ENCODE measurements at places on chromosomes 7 and 10.

- H3K4me3 ChIP-seq, result peak overlapping the region; percentile 78
- peaks cover 67% of the 10 kb centered on the region for H3K4me1 ChIP-seq
- DNase-seq, result no peak
These were observed 38.6 kb downstream of the ZNRF2 start for GRCh38 chr7:30323006-30323355.

- no peaks in the 10 kb centered on the region for H3K36me3 ChIP-seq
- no peak for DNase-seq
- no peaks in the 10 kb centered on the region for H3K4me1 ChIP-seq
- H3K27ac ChIP-seq, result no peak overlapping the region
These were observed 110.9 kb downstream of the WDR11 start for GRCh38 chr10:120961795-120962755.

GRCh38 chr10:111113961-111114757 lies 37.3 kb downstream of the ADRA2A start:
- no peak overlapping the region for H3K4me3 ChIP-seq
- peaks cover 7% of the 10 kb centered on the region for H3K4me1 ChIP-seq
- no peak for DNase-seq
- no peak overlapping the region for H3K27ac ChIP-seq
- H3K36me3 ChIP-seq, result no peaks in the 10 kb centered on the region

DNA sequence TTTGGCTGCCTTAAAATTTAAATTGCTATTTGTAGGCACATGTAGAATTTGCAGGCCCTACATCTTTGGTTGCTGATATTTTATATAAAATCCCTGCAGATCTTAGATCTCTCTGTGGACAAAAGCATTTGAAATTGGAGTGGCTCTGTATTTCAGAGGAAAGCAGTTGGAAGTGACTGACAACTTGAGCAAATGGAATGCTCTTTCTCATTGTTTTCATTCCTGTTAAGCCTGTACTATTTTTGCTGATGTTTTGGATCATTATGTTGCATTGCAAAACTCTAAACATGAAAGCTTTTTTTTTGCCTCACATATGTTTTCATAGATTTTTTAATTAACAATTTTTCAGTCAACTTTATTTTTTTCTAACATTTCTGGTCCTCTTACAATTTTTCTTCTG lies 251.2 kb upstream of the MDFIC start:
- no peak overlapping the region for H3K4me3 ChIP-seq
- no peak overlapping the region for H3K27ac ChIP-seq
- H3K4me1 ChIP-seq, result no peaks in the 10 kb centered on the region
- no peaks in the 10 kb centered on the region for H3K36me3 ChIP-seq
- no peaks in the 10 kb centered on the region for H3K27me3 ChIP-seq

DNA sequence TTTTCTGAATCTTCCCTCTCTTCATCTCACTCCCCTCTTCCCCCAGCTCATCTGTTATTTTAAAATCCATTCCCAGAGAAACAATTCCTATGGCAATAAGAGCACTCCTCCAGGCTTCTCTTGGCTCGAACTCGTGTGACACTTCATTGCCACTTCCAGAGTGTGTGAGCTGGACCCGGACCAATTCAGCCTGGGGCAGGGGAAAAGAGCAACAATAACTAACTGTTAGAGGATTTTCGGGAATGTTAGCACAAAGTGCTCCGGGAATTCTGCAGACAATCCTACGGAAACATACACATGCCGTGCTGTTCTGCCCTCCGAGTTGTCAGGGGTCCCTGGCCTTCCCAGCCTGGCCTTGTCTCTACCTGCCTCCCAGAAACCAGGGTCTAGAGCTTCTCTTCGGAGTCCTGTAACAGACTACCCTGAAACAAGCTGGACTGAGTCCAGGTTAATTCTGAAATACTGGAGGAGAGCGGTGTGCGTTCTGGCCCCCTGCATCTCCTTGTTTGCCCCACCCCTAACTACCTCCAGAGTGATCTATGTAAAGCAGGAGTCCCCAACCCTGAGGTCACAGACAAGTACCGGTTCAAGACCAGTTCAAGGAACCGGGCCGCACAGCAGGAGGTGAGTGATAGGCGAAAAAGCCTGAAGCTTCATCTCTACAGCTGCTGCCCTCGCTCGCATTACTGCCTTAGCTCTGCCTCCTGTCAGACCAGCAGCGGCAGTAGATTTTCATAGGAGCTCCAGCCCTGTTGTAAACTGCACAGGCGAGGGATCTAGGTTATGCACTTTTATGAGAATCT lies 11.3 kb downstream of the COL26A1 start:
- peaks cover 6% of the 10 kb centered on the region for H3K4me1 ChIP-seq
- DNase-seq, result no peak
- H3K27ac ChIP-seq, result no peak overlapping the region
- H3K27me3 ChIP-seq, result peaks cover 12% of the 10 kb centered on the region
- H3K36me3 ChIP-seq, result no peaks in the 10 kb centered on the region

- H3K36me3 ChIP-seq, result no peaks in the 10 kb centered on the region
- no peak overlapping the region for H3K4me3 ChIP-seq
- DNase-seq, result no peak
- H3K27me3 ChIP-seq, result no peaks in the 10 kb centered on the region
These were observed 229.5 kb downstream of the GATA3 start for GRCh38 chr10:8283986-8284385.

DNA sequence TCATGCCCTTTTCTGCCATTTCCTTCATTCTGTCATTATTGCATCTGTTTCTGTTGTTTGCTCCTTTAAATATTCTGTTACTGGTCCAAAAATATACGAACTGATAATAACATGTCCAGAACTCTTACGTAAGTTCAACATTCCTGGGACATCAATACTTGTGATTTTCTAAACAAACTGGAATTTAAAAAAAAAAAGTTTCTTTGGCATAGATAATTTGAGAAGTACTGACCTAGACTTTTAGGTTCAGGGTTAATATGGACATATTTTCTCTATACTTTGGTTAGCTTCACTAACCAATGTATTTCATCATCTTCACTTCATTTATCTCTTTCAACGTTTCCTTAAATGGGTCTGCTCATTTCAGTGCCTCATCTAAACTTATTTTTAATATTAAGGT lies 147.3 kb downstream of the JMJD1C start:
- H3K27ac ChIP-seq, result no peak overlapping the region
- no peaks in the 10 kb centered on the region for H3K27me3 ChIP-seq
- no peaks in the 10 kb centered on the region for H3K4me1 ChIP-seq
- DNase-seq, result no peak

DNA sequence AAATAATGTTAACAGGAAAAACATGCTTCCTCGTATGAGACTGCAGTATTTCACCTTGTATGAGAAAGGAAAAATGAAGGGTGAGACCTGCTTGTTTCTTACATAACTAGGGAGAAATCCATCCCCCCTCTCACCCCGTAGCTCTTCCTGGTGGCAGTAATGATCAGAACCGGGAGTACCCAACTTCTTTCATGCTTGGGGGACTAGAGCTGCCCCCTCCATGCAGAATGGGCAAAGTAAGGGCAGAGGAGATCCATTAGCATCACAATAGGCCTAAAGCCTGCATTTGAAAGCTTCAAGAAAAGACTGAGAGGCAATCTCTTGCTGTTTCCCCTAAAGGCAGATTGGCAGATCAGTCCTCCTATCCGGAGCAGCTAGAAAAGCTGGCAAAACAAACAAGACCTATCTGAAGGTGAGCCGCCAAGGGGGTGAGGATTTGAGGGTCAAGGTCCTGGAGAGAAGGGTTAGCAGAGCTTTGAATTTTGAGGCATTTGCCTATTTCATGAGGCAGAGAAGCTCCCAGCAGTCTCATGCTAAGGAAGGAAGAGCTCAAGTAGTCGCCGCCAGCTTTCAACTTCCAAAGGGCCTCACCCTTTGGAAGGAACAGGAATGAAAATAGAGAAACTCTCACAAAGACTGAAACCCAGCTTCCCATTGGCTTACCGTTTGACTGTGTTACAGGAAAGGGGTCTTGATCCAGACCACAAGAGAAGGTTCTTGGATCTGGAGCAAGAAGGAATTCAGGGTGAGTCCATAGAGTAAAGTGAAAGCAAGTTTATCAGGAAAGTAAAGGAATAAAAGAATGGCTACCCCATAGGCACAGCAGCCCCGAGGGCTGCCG lies 36.2 kb downstream of the BAG3 start:
- no peak for DNase-seq
- no peaks in the 10 kb centered on the region for H3K27me3 ChIP-seq
- no peaks in the 10 kb centered on the region for H3K36me3 ChIP-seq
- peaks cover 17% of the 10 kb centered on the region for H3K4me1 ChIP-seq
- no peak overlapping the region for H3K27ac ChIP-seq

- no peaks in the 10 kb centered on the region for H3K4me1 ChIP-seq
- H3K27me3 ChIP-seq, result peaks cover 4% of the 10 kb centered on the region
- no peaks in the 10 kb centered on the region for H3K36me3 ChIP-seq
- DNase-seq, result no peak
These were observed 45.8 kb upstream of the SKAP2 start for GRCh38 chr7:26910221-26910620.

- DNase-seq, result no peak
- H3K27me3 ChIP-seq, result no peaks in the 10 kb centered on the region
- no peaks in the 10 kb centered on the region for H3K36me3 ChIP-seq
- peaks cover 35% of the 10 kb centered on the region for H3K4me1 ChIP-seq
These were observed 16.1 kb upstream of the CSGALNACT2 start for GRCh38 chr10:43122096-43122495.

- H3K27me3 ChIP-seq, result no peaks in the 10 kb centered on the region
- DNase-seq, result no peak
- no peaks in the 10 kb centered on the region for H3K4me1 ChIP-seq
- no peak overlapping the region for H3K27ac ChIP-seq
- no peak overlapping the region for H3K4me3 ChIP-seq
- no peaks in the 10 kb centered on the region for H3K36me3 ChIP-seq
These were observed 14.2 kb downstream of the ASZ1 start for GRCh38 chr7:117412946-117413559.

DNA sequence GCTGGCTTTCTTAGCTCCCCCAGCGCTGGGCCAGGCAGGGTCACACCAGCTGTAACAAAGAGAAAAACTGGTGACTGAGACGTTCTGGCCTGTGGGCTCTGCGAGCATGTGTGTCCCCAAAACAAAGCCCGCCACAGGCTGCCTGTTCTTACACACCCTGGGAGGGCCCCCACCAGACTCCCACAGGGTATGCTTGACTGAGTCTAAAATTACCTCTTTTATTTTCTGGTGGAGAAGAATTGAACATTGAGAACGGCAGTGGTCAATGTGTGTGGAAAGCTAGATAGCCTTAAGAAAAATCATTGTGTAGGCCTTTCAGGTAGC lies 808 bp downstream of the C10orf71 start:
- peaks cover 9% of the 10 kb centered on the region for H3K4me1 ChIP-seq
- no peak overlapping the region for H3K4me3 ChIP-seq
- no peak for DNase-seq
- H3K27me3 ChIP-seq, result no peaks in the 10 kb centered on the region
- H3K27ac ChIP-seq, result no peak overlapping the region

- peaks cover 6% of the 10 kb centered on the region for H3K27me3 ChIP-seq
- no peak for DNase-seq
- H3K4me3 ChIP-seq, result no peak overlapping the region
- peaks cover 3% of the 10 kb centered on the region for H3K4me1 ChIP-seq
- H3K36me3 ChIP-seq, result no peaks in the 10 kb centered on the region
These were observed 3.9 kb upstream of the GPRIN2 start for GRCh38 chr10:46560381-46560780.

DNA sequence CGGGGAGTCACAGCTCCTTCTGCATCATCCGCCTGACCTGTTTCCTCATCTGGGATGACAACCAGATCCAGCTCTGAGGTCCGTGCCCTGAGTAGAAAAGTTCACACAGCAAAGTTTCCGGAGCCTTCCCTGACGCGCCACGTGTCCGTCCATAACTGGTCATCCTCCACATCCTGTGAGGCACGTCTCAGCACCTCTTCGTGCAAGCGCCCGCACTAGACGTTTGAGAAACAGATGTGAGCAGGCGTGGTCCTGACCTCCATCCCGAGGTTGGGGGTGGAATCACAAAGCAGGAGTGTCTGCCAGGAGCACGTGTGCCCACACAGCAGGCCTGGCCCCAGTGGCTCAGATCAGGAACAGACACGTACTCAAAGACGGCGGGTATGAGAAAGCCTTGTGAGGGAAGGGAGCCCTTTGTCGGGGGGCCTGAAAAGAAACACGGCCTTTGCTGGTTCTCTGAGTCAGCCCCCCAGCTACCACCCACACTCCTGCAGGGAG lies 520.8 kb downstream of the DNAJB6 start:
- H3K27ac ChIP-seq, result no peak overlapping the region
- H3K4me1 ChIP-seq, result no peaks in the 10 kb centered on the region
- H3K4me3 ChIP-seq, result no peak overlapping the region
- no peak for DNase-seq

GRCh38 chr7:34260279-34260678 lies 354.9 kb downstream of the BMPER start:
- no peaks in the 10 kb centered on the region for H3K4me1 ChIP-seq
- H3K27me3 ChIP-seq, result no peaks in the 10 kb centered on the region

DNA sequence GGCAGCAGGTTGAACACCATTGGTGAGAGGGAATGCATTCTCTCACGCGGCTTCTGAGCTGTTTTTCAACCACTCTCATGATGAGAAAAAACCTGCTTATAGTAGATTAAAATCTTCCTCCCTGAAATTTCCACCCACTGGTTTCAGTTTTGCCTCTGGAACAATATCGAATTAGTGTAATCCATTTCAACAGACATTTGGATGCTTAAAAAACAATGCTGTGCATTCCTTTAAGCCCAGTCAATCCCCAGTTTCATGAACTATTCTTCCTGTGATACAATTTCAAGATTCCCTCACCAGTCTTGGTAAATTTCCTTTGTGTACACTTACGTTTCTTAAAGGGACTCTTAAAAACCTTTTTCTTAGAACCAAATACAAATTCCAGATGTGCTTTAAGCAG lies 89.6 kb downstream of the ITIH5 start:
- no peaks in the 10 kb centered on the region for H3K36me3 ChIP-seq
- DNase-seq, result no peak
- no peak overlapping the region for H3K27ac ChIP-seq
- no peaks in the 10 kb centered on the region for H3K4me1 ChIP-seq
- H3K27me3 ChIP-seq, result no peaks in the 10 kb centered on the region

- H3K36me3 ChIP-seq, result no peaks in the 10 kb centered on the region
- peaks cover 6% of the 10 kb centered on the region for H3K27me3 ChIP-seq
- DNase-seq, result no peak
- H3K4me1 ChIP-seq, result peaks cover 2% of the 10 kb centered on the region
- no peak overlapping the region for H3K4me3 ChIP-seq
- H3K27ac ChIP-seq, result no peak overlapping the region
These were observed 64.8 kb downstream of the TNS3 start for GRCh38 chr7:47516985-47517600.

DNA sequence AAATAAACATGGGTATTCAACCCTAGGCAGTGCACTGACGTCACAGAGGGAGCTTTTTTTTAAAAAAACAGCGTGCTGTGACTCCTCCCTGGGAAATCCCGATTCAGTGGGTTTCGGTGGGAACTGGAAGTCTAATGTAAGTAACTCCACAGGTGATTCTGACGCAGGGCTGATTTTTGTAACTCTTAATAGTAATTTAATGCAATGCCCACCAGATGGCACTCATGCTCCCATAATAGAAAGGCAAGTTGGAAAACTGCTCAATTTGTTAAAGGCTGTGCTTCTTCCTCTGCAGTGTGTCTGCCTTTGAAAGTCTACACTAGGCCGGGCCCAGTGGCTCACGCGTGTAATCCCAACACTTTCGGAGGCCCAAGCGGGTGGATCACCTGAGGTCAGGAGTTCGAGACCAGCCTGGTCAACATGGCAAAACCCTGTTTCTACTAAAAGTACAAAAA lies 10.9 kb upstream of the RSU1 start:
- DNase-seq, result peak; percentile 58
- H3K4me1 ChIP-seq, result no peaks in the 10 kb centered on the region
- H3K27me3 ChIP-seq, result no peaks in the 10 kb centered on the region
- H3K27ac ChIP-seq, result no peak overlapping the region
